ENCODE measurements at places on chromosomes 6 and 20.
A peak's percentile ranks its signal among the peaks of the same experiment; 100 is the strongest.

GRCh38 chr20:37386505-37387251, 40.7 kb downstream of the SRC start:
- no peaks in the 10 kb centered on the region for H3K27me3 ChIP-seq
- peak; percentile 30 for DNase-seq
- H3K27ac ChIP-seq = no peak overlapping the region
- H3K4me1 ChIP-seq = peaks cover 13% of the 10 kb centered on the region
- no peak overlapping the region for H3K4me3 ChIP-seq

- H3K27ac ChIP-seq = no peak overlapping the region
- H3K36me3 ChIP-seq = no peaks in the 10 kb centered on the region
- no peaks in the 10 kb centered on the region for H3K27me3 ChIP-seq
- no peak overlapping the region for H3K4me3 ChIP-seq
- no peak for DNase-seq
- no peaks in the 10 kb centered on the region for H3K4me1 ChIP-seq
These were observed 154.2 kb upstream of the MAFB start for GRCh38 chr20:40843251-40843650.

DNA sequence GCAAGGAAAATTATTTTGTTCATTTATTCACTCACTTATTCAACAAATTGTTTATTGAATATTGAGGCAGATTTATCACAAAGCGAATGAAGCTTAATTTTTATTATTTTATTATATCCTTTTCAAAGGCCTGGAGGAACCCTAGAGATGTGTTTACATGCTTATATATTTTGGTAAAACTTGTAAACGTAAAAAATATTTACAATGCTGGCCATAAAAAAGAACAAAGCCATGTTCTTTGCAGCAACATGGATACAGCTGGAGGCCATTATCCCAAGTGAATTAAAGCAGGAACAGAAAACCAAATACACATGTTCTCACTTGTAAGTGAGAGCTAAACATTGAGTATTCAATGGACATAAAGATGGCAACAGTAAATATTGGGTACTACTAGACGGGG, 58.8 kb downstream of the ELOVL4 start:
- DNase-seq = no peak
- no peak overlapping the region for H3K27ac ChIP-seq
- H3K4me1 ChIP-seq = no peaks in the 10 kb centered on the region
- H3K4me3 ChIP-seq = no peak overlapping the region

DNA sequence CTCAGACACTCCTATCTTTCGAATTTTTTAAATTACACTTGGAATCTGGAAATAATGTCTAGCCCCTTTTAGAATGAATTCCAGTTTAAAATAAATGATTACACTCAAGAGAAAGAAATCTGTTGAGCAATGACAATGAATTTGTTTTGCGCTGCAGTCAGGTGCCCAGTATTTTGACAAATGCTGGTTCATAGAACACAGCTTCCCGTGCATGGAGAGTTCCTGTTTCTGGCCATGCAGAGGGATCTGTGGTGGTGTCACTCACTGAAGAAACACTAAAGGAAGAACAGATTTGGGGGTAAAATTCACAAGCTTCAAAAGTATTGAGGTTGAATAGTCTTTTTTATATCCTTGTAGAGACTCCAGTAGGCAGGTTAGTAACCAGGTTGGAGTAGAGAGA, 113.4 kb upstream of the CEP85L start:
- H3K27ac ChIP-seq = no peak overlapping the region
- H3K27me3 ChIP-seq = no peaks in the 10 kb centered on the region
- H3K36me3 ChIP-seq = no peaks in the 10 kb centered on the region
- no peaks in the 10 kb centered on the region for H3K4me1 ChIP-seq

GRCh38 chr6:43740961-43741764, 28.8 kb upstream of the VEGFA start:
- H3K27me3 ChIP-seq = no peaks in the 10 kb centered on the region
- no peak for DNase-seq
- no peak overlapping the region for H3K4me3 ChIP-seq
- H3K4me1 ChIP-seq = no peaks in the 10 kb centered on the region
- H3K27ac ChIP-seq = no peak overlapping the region
- no peaks in the 10 kb centered on the region for H3K36me3 ChIP-seq

- H3K27ac ChIP-seq = no peak overlapping the region
These were observed 30.3 kb downstream of the LIN28B start for GRCh38 chr6:104987218-104987617.

DNA sequence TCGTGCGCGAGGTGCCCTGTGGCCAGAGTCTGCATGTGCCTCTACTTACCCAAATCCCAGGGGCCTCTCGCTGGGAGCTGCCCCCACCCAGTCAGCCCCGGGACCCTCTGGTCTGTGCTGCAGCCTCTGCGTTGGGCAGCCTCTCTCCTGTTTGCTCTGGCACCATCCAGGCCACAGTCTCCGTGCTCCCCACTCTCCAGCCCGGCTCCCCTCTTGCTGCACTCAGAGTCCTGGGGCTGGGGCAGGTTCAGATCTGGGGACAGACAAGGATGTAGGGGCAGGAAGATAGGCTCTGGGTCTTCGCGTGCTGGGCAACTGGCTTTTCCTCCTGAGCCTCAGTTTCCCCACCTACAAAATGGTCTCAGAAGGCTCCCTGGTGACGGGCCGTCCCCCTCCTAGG, 70.8 kb upstream of the GATA5 start:
- no peak for DNase-seq
- no peak overlapping the region for H3K4me3 ChIP-seq
- H3K36me3 ChIP-seq = no peaks in the 10 kb centered on the region
- H3K27me3 ChIP-seq = peaks cover 46% of the 10 kb centered on the region

DNA sequence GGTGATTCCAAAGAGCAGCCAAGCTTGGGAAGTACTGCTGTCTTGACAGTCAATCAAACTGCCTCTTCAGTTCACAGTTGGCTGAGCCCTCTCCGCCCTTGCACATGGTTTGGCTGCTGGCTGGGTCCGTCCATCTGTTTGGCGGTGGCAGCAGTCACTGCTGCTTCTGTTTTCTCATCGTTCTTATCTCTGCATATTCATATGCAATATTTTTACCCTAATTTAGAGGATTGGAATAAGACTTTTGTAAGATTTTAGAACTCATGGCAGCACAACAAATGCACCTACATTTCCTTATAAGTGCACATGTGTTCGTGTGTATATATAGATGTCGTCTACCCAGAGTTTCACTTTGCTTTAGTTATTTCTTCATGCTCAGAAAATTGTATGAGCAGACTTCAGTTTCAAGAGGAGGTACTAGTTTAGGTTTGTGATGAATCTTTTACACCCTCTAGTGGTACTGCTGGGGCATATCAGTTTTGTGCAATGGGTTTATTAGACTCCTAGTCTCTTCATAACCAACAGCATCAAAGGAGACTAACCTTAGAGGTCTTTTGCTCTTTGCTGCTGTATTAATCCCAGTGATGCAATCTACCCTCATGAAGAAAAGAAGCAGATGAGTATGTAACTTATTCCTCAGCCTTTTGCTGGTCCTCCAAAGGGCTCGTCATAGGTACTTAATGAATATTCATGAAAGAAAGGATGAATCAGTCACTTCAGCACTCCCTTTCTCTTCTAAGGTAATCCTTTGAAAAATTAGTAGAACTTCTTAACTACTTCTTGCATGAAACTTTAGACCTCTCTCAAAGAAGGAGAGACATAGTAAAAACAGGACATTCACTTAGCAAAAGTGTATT, 44.3 kb downstream of the KHDC1L start:
- H3K4me3 ChIP-seq = peak overlapping the region; percentile 34
- H3K36me3 ChIP-seq = no peaks in the 10 kb centered on the region
- H3K4me1 ChIP-seq = peaks cover 4% of the 10 kb centered on the region

DNA sequence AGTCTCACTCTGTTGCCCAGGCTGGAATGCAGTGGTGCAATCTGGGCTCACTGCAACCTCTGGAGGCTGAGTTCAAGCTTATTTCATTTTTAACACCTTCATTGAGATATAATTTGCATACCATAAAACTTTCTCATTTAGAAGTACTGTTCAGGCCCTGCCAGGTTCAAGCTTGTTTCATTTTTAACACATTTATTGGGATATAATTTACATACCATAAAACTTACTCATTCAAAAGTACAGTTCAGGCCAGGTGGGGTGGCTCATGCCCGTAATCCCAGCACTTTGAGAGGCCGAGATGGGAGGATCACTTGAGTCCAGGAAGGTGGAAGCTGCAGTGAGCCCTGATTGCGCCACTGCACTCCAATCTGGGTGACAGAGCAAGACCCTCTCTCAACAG, 5.5 kb downstream of the OR2B6 start:
- H3K27ac ChIP-seq = no peak overlapping the region
- H3K36me3 ChIP-seq = no peaks in the 10 kb centered on the region
- no peaks in the 10 kb centered on the region for H3K4me1 ChIP-seq
- no peaks in the 10 kb centered on the region for H3K27me3 ChIP-seq
- DNase-seq = no peak

DNA sequence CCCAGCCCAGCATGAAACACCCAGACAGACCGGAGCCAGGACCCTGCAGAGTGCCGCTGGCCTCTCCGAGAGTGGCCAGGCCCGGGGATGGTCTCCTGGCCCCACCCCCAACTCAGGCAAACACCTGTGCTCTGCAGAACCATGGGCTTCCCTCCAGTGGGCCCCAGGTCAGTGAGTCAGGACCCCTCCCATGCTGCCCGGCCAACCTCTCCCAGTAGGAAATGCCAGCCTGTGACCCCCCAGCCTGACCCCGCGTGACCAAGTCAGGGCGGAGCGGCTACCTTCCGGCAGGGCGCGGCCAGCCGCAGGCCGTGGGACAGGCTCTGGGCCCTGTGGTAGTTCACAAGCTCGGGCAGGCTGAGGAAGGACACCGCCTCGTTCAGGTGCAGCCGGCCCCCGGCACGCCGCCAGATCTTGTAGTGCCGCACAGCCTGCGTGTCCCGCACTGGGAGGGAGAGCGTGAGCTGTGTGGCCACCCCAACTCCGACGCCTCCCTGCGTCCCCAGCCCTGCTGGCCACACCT, 3.2 kb downstream of the PTK6 start:
- H3K36me3 ChIP-seq = no peaks in the 10 kb centered on the region
- peaks cover 42% of the 10 kb centered on the region for H3K4me1 ChIP-seq
- H3K4me3 ChIP-seq = no peak overlapping the region
- H3K27ac ChIP-seq = no peak overlapping the region

DNA sequence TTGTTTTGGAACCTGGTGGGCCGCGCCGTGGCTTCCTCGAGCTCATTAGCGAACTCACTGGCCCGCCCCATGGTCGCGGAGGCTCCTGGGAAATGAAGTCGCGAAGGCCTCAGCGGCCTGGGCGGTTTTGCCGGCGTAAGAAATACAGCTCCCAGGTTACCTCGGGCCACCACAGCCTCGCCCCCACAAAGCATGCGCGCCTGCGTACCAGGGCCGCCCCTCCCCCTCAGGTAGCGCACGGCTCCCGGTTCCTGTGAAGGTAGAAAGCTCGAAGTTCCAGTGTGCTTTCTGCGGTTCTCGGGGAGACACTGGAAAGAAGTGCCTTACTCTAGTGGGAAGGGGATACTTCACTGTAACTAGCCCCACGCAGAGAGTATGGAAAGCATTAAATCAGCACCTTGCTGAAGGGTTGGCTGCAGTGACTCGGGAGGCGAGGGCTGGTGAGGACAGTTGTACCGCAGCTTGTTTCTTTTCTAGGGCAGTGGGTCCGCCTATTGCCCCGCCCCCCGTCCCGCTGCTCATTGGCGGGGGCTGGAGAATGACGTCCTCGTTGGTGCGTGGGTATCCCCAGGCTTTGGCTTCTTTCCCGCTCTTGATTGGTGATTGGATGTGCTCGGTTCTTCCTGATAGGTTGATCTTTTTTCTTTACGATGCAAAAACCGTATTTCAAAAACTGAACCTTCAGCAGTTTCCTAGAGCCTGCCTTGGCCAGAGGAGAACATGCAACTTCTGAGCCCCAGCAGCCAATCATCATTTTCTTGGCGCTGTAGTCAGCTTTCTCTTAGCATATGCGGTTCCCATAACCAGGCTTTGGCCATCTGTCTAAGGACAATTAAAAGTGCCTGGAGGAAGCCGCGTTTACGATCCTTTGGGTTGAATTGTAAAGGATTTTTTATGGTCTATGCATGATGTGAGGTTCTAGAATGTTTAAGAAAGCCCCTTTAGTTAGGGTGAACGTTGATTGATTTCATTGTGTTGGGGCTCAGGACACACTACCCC, at the start of gene CDK19:
Gene CDK19 (minus strand): TSS at position 59 of the 999 bp plus-strand sequence. CDS start 333 bp downstream, outside the sequence.
- H3K27ac ChIP-seq = peak within 1 kb of the TSS; percentile 96
- H3K27me3 ChIP-seq = no peaks in the 10 kb centered on the region
- peaks cover 13% of the 10 kb centered on the region for H3K4me1 ChIP-seq
- peak; percentile 100 for DNase-seq
- peak within 1 kb of the TSS; percentile 96 for H3K4me3 ChIP-seq
- no peaks in the 10 kb centered on the region for H3K36me3 ChIP-seq

- H3K36me3 ChIP-seq = no peaks in the 10 kb centered on the region
- no peak overlapping the region for H3K27ac ChIP-seq
- peak; percentile 51 for DNase-seq
- H3K4me3 ChIP-seq = no peak overlapping the region
These were observed 96.1 kb upstream of the RIN2 start for GRCh38 chr20:19661717-19662636.

- H3K27ac ChIP-seq = no peak overlapping the region
- no peak overlapping the region for H3K4me3 ChIP-seq
- no peaks in the 10 kb centered on the region for H3K4me1 ChIP-seq
- peaks cover 18% of the 10 kb centered on the region for H3K27me3 ChIP-seq
- no peaks in the 10 kb centered on the region for H3K36me3 ChIP-seq
These were observed 28.6 kb downstream of the RING1 start for GRCh38 chr6:33236852-33237251.

DNA sequence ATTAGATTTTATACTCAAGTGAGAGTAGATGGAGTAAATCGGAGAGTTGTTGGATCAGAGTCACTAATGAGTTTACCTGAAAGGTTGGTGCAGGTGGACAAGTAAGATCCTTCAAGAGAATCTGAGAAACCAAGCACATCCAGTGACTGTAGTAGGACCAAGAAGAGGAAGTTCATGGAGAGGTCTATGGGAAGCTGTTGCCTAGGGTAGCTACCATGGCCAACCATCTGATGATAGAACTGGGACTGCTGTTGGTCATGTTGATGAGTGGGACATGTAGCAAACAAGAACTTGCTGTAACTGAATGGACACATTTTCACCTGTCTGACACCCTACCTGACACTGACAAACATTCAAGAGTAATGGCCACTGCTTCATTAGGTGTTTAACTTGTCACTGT, 11.3 kb upstream of the ADGB start:
- DNase-seq = no peak
- no peaks in the 10 kb centered on the region for H3K27me3 ChIP-seq
- no peaks in the 10 kb centered on the region for H3K4me1 ChIP-seq
- no peaks in the 10 kb centered on the region for H3K36me3 ChIP-seq
- H3K27ac ChIP-seq = no peak overlapping the region

DNA sequence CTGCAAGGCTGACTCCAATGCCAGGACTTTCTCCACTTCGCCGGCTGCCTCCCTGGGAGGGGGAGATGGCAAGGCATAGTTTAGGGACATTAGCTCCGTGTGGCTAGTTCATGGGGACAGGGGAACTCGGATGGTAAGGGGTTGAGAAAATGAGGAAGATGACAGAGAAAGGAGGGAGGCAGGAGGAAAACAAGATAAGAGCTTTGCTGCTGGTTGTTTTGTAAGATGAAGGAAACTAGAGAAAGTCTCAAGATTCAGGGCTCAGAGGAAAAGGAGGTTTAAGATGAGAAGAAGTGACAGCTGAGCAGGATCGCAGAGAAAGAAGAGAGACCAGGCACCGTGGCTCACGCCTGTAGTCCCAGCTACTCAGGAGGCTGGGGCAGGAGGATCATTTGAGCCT, 180.9 kb upstream of the RREB1 start:
- no peaks in the 10 kb centered on the region for H3K27me3 ChIP-seq
- H3K4me1 ChIP-seq = peaks cover 10% of the 10 kb centered on the region
- H3K36me3 ChIP-seq = no peaks in the 10 kb centered on the region
- peak overlapping the region; percentile 44 for H3K27ac ChIP-seq
- DNase-seq = no peak
- H3K4me3 ChIP-seq = no peak overlapping the region
